Fibroblast of skin of right quadriceps (primary cell): ENCODE measurements at places on chromosomes 12 and 14.

DNA sequence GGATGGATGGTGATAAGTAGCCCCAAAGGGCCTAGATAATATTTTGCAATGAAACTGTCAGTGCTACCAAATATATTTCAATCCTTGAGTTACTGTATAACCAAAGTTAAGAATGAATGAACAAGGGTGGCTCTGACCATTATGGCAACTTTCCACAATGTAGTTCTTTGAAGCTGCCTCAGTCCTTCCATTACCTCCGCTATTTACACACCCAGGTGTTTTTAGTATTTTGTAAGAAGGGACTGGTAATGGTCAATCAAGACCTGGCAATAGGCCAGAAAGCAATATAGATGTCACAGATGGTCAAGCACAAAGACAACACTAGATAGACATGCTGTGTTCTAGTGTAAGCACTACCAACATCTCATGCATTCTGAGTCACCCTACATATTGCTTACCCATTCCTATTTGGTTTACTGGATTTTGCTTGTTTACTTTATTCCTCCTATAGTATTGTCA lies 16.3 kb downstream of the DUSP16 start:
- DNase-seq = no peak

DNA sequence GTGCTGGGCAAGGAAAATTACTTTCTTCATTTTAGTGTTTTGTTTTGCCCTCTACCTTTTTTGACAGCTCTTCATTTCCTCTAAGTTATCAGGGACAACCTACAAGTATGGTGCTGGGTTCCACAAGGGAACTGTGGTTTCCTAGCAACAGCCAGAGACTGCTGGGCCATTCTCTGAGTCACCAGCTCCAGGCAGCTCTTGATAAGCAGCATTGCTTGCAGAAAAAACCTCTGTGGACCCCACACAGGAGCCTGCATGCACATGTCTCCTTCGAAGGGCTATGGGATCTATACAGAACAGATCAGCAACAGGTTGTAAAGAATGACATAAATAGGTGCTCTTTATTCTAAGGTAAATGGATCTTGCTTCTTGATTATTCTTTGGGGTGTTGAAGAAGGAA lies 81.0 kb upstream of the CCDC196 start:
- peak; percentile 2 for DNase-seq

GRCh38 chr12:108861878-108862587 lies 4.7 kb upstream of the SSH1 start:
- DNase-seq = no peak

- DNase-seq = peak; percentile 50
These were observed 26.2 kb downstream of the RFLNA start for GRCh38 chr12:124321040-124321481.

DNA sequence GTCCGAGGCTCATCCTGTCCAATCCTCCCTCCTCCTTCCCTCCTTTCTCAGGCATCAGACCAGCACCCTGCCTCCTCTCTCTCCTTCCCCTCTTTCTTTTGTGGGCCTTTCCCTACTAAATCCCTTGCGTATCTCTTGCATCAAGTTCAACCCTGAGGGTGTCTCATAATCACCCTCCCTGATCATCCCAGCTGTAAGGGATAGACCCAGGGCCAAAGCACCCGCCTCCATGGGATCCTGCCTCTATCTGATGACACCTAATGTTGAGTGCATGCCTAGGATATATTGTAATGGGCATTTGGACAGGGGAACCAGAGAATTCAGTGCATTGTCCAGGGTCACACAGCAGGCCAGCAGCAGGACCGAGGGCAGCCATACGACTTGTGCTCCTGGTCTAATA lies 84.9 kb downstream of the PHETA1 start:
- DNase-seq = no peak

GRCh38 chr14:59283361-59283760 lies 94.9 kb downstream of the DAAM1 start:
- peak; percentile 64 for DNase-seq
